GM23338 (cell line): ENCODE measurements at places on chromosomes 6 and 20.

DNA sequence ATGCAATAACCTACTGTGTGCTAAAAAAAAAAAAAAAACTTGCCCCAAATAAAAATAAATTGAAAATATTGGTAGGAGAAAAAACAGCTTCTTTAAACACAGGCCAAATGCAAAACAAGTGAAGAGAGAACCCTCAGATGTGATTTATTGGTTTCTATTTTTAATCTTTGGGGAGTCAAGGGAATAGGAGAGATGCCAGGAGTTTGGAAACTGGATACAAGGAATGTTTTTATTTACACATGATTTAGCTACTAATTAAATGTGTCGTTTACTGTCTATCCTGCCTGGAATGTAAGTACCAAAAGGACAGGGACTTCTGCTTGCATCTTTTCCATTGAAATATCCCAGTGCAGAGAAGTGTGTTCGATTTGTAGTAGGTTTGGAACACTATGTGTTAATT is 810.7 kb downstream of the MAFB start:
- DNase-seq = no peak

DNA sequence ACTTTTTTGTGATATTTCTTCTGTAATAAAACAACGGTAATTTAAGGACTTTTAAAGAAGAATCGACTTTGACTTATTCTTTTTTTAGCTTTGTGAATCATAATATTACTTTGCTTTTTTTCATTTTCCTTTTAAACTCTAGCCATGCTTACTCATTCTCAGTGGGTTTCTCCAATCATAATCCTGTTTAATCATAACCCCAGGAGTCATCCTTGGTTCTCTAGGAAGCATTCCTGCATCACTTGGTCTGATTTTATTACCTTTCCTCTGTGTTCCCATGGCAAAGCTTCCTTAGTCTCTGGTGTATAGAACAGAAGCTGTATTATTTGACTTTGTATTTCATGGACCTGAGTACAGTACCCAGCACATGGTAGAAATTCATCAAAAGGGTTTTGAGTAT is 223.5 kb downstream of the CDKAL1 start:
- no peak for DNase-seq

GRCh38 chr20:62453186-62453808 is 22.5 kb downstream of the GATA5 start:
- DNase-seq = no peak

- DNase-seq = no peak
Measured at GRCh38 chr20:56601166-56601565, 27.9 kb upstream of the TFAP2C start.

DNA sequence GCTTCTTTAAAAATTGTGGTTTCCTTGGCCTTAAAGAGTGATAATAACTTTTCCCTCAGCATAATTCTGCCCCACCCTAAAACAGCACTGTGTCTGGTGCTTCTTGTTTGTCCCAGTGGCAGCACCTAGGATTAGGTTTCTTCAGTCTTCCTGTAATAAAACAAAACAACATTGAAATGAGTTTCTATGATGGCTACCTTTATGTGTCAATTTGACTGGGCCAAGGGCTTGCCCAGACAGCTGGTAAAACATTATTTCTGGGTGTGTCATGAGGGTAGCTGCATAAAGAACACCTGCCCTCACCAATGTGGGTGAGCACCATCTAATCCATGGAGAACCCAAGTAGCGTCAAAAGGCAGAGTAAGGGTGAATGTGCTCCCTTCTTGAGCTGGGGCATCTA is 117.8 kb downstream of the QRSL1 start:
- no peak for DNase-seq

DNA sequence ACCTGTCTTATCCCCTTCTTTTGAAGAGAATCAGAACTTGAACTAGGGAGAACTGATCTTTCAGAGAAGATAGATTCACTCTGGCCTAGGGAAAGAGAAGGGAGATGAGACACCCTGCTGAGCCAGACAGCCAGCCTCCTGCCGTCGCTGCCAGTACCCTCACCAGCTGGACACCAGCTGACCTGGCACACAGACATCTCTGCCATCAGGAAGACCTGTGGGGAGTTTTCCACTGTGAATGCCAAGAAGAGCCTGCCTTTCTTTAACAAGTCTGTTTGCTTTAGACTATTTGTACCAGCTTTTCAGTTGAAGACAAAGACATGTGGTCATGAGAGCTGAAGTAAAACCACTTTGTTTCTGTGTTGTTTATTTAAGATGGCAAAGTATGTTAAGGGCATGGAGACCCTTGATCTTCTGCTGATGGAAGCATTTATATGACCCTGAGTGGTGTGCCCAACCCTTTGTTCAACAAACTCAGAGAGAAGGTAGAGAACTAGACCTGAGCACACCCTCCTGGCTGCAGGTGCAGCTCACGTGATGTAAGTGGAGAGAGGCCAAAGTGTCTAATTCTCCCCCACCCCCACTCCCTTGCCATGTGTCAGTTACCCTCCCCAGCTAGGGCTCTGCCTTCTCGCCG is 82.3 kb upstream of the SLC24A3 start:
- no peak for DNase-seq

GRCh38 chr6:129050086-129050485 is 167.1 kb downstream of the LAMA2 start:
- no peak for DNase-seq

DNA sequence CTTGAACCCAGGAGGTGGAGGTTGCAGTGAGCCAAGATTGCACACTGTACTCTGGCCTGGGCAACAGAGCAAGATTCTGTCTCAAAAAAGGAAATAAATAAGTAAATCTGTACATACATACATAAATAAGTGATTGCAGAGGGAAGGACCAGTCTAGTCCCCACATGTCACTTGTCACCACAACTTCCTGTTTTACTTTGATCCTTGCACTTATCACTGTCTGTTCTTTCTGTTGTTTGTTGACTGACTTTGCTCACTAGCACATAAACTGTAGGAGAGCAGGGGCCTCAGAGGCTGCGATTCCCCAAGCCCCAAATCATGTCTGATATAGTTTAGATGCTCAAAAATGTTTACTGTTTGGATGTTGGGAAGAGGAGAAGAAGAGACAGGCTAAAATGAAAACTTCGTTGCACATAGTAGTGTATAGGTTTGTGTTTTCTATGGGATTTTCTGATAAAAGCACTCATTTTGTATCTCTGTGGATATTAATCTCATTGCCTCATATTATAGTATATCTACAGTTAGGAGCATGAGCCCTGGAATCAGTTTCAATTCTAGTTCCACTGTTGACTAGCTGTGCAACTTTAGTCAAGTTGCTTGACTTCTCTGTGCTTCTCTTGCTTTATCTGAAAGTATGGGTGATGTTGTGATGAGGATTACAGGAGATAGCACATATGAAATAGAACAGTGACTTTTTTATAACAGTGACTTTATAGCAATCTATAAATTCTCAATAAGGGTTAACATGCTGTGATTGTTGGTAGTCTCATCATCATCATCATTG is 165.0 kb downstream of the TBC1D7 start:
- no peak for DNase-seq

GRCh38 chr20:59735917-59736316 is 131.6 kb downstream of the PHACTR3 start:
- no peak for DNase-seq

DNA sequence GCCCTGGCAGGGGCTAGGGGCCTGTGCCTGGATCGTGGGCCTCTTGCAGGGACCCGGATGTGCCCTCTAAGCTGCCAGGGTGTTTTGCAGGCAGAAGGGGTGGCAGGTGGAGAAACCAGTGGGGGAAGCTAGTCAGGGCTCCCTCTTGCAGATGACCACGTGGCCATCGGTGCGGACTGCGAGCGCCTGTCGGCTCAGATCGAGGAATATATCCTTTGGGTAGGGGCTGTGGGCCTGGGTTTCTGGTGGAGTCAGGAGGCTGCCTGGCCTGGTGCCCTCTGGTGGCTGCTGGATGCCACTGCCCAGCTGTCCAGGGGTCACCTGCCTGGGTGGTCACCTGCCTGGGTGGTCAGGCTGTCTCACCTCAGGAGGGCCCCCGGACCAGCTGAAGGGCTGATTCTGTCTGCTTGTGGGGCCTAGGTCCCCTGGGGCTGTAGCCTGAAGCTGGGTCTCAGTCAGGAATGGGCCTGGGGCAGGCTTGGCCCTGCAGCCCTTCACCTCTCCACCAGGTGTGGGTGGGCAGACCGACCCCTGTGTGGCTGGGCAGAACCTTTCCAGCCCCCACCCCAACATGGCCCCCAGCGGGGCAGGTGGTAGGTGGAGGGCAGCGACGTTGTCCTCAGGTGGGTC is 6.7 kb downstream of the TCEA2 start:
- DNase-seq = peak; percentile 86

DNA sequence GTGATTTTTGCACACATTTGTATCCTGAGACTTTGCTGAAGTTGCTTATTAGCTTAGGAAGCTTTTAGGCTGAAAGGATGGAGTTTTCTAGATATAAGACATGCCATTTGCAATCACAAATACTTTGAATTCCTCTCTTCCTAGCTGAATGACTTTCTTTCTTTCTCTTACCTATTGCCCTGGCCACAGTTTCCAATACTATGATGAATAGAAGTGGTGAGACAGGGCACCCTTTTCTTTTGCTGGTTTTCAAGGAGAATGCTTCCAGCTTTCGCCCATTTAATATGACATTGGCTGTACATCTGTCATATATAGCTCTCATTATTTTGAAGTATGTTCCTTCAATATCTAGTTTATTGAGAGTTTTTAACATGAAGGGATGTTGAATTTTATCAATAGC is 409.6 kb upstream of the EPHA7 start:
- DNase-seq = peak; percentile 62

DNA sequence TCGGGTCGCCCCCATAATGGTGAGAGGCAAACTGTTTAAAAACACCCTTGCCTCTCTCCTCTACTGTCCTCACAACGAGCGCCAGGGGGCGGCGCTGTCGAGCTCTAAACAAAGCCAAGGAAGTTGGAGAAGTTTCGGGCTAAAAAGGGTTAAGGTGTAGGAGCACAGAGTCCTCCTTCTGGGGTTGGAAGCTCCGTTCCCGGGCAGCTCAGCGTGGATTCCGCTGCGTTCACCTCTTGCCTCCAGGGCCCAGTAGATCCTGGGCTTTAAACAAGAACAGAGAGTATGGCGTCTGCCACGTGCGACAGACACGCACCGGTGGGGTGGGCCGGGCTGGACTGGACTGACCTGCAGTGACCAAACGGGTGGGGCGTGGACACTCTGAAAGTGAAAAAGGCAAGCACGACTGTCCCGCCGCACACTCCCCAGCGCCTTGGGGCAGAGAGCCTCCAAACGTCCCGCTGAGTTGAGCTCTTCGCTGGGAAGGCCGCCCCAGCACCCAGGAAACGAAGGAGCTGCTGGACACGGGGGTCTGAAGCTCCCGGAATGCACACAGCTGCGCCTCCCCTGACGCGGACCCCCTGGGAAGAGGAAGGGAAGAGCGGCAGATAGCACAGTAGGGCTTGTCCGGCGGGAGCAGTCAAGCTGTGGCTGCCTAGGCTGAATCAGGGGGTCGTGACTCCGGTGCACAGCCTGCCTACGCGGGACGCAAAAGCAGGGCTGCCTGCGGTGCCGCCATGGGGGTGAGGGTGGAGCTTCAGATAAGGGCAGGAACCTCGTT is 1.6 kb upstream of the THBD start:
- DNase-seq = peak; percentile 97

- DNase-seq = no peak
Measured at GRCh38 chr6:20351534-20351933, 50.1 kb upstream of the E2F3 start.

- DNase-seq = no peak
Measured at GRCh38 chr6:126764104-126764503, 354.4 kb upstream of the RSPO3 start.

- DNase-seq = no peak
Measured at GRCh38 chr6:13267142-13267651, 61.1 kb downstream of the TBC1D7 start.

DNA sequence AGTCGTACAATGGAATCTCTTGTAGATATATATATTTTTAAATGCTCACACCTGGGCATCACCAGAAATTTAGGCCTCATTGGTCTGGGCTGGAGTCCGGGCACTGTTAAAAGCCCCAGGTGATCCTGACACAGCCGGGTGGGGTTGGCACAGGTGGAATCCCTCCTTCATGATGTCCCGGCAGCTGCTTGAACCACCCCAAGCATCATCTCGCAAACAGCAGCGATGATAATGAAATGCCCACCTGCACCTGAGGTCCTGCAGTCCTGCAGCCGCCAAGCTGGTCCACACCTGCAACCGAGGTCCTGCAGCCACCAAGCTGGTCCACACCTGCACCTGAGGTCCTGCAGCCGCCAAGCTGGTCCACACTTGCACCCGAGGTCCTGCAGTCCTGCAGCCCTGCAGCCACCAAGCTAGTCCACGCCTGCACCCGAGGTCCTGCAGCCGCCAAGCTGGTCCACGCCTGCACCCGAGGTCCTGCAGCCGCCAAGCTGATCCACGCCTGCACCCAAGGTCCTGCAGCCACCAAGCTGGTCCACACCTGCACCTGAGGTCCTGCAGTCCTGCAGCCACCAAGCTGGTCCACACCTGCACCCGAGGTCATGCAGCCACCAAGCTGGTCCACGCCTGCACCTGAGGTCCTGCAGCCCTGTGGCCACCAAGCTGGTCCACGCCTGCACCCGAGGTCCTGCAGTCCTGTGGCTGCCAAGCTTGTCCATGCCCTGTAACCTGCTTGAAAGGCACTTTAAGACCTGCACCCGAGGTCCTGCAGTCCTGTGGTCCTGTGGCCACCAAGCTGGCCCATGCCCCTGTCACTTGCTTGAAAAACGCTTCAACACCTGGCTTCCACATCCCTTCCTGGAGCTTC is 261.2 kb downstream of the DLL1 start:
- no peak for DNase-seq

GRCh38 chr6:136959471-136959891 is 37.4 kb downstream of the SLC35D3 start:
- peak; percentile 68 for DNase-seq

GRCh38 chr6:44980841-44981240 is 347.3 kb upstream of the RUNX2 start:
- DNase-seq = no peak

- no peak for DNase-seq
Measured at GRCh38 chr6:137226697-137227096, 7.5 kb upstream of the IFNGR1 start.

GRCh38 chr6:143679041-143679440 is 1.3 kb downstream of the PHACTR2 start:
- no peak for DNase-seq

- DNase-seq = no peak
Measured at GRCh38 chr20:37729909-37730308, 36.1 kb downstream of the CTNNBL1 start.

DNA sequence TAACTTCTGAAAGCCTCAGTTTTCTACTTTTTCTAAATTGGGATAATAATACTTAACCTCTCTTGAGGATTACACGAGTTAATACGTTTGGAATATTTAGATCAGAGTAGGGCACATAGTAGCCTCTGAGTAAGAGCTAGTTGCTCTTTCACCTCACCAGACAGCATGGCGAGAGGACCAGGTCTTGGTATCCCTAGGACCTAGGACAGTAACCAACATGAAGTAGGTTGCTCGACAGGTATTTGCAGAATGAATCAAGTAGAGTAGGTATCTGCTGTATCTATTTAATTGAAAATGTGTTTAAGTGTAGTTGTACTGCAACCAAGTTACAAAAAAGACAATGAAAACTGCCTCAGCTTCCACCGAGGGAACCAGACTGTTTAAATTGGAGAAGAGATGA is 1.4 kb downstream of the CDC5L start:
- no peak for DNase-seq

- DNase-seq = no peak
Measured at GRCh38 chr6:48135323-48136084, 24.5 kb upstream of the PTCHD4 start.

GRCh38 chr6:100721256-100721655 is 159.9 kb downstream of the ASCC3 start:
- no peak for DNase-seq
